ENCODE measurements at places on chromosomes 3 and 15. TPM values are rescaled to one million over a fixed set of nuclear protein-coding genes. Genes with fewer than 3 reads are reported as not detected.

DNA sequence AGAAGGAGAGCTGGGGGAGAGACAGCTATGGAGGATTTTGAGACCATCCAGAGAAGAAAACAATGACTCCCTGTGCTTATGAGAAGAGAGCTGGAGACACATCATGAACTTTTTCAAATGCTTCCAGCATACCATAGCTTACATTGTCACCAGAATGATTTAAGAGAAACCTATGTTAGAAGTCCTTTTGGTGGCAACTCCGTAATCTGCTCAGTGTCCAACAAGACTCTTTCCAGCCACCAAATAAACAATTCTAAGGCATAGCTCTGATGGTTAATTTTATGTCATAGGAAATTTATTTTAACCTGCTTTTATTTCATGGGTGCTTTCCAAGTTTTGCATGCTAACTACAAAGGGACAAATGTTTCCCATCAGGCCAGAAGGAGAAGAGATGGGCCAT, 200.3 kb upstream of the MCTP2 start:
- no peaks in the 10 kb centered on the region for H3K36me3 ChIP-seq
- no peak for DNase-seq
- no peak overlapping the region for H3K4me3 ChIP-seq
- no peaks in the 10 kb centered on the region for H3K27me3 ChIP-seq

DNA sequence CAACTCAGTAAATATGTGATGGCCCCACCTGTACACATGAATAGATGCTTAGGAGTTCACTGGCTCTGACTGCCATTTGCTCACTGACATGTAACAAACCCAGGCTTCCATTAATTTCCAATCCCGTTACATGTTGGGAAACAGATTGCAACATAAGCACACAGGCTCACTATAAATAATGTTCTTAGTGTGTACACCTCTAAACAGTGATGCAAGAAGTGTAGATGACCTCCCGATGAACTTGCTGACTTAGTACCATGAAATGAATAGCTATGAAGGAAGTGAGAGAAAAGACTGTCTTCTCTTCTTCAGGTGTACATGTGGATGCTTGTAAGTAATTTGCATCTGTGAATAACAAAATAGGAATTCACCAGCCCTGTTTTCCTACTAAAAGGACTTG, 21.4 kb upstream of the FSIP1 start:
- no peaks in the 10 kb centered on the region for H3K36me3 ChIP-seq
- no peak overlapping the region for H3K27ac ChIP-seq
- H3K4me3 ChIP-seq = no peak overlapping the region

Gene MUSTN1
- total RNA-seq = 1.1 TPM

Gene NDN
- 54.7 TPM for total RNA-seq

Gene DAPK2
- 10.0 TPM for total RNA-seq

Gene MASP1
- 0.56 TPM for total RNA-seq

Gene SH3GL3
- total RNA-seq = 9.4 TPM

Data from endothelial cell (in vitro differentiated cells).